Activated CD8-positive, alpha-beta T cell treated with anti-CD3 and anti-CD28 coated beads, Interleukin-2, amount 10 ng/mL, durations not matched to agents 7 days and 5 days (primary cell): ENCODE measurements at places on chromosomes 13 and 19. TPM values are rescaled to one million over a fixed set of nuclear protein-coding genes. Genes with fewer than 3 reads are reported as not detected.

DNA sequence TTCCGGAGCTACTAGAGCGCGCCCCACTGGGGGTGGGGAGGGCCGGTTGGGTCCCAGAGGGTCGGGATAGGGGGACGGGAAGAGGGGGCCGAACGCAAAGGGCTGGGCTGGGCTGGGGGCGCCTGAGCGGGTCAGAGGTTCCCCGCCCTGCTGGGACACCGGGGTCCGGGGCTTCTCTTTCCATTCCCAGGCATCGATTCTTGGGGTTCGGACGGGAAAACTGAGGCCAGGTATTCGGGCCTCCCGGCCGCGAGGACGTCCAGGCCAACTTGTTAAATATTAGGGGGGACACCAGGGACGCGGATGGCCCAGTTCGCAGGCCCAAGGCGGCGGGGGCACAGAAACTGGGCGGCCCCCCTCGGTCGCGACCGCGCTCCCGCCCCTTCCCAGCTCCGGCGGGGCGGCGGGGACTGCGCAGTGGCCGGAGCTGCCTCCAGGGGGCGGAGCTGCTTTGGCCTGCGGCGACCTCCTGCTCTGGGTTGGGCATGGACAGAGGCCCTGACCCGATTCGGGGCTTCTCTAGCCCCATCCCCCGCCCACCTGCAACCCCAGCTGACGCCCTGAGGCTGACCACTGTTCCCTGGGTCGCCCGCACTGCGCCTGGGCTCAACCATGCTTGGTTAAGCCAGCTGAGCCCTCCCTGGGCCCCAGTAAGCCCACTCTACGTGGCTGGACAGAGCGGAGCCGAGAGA is 1.2 kb upstream of the KLF16 start:
- peaks cover 53% of the 10 kb centered on the region for H3K4me1 ChIP-seq
- H3K4me3 ChIP-seq, result peak overlapping the region; percentile 75
- H3K36me3 ChIP-seq, result peaks cover 12% of the 10 kb centered on the region
- H3K27ac ChIP-seq, result peak overlapping the region; percentile 85

DNA sequence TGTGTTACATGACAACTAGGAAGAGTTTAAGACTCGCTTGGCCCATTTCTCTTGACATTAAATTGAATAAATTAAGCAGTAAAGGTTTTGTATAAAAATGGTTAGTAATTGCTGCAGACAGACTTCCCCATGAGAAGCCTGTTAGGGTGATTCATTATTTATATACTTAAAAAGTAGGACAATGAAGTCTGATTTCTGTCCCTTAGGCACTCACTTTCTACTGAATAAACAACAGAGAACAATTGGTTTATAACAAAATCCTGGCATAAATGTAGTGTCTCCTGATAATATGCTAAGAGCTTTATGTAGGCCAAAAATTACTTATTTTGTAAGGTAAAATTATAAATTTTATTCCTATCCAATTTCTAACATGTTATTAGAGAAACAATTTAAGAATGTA is 2138.5 kb upstream of the PCDH20 start:
- no peaks in the 10 kb centered on the region for H3K36me3 ChIP-seq
- no peak overlapping the region for H3K4me3 ChIP-seq
- no peaks in the 10 kb centered on the region for H3K4me1 ChIP-seq
- no peak overlapping the region for H3K27ac ChIP-seq

- no peaks in the 10 kb centered on the region for H3K4me1 ChIP-seq
- no peak for DNase-seq
- no peak overlapping the region for H3K27ac ChIP-seq
- H3K4me3 ChIP-seq, result no peak overlapping the region
- no peaks in the 10 kb centered on the region for H3K36me3 ChIP-seq
Observed at GRCh38 chr13:111021270-111021669, 93.8 kb upstream of the ARHGEF7 start.

DNA sequence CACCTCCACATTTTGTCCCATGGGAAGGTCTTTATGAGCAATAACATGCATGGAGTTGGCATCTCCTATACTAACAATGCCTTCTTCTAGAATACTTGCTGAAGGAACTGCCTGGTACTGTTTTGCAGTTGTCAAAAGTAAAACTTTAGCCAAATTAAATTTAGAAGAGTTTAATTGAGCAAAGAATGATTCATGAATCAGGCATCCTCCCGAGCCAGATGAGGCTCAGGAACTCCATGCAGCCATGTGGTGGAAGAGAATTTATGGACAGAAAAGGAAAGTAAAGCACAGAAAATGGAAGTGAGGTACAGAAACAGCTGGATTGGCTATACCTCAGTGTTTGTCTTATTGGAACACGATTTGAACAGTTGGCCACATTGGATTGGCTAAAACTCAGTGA is 1081.9 kb downstream of the SLITRK1 start:
- no peak overlapping the region for H3K27ac ChIP-seq
- no peaks in the 10 kb centered on the region for H3K27me3 ChIP-seq
- DNase-seq, result no peak
- no peaks in the 10 kb centered on the region for H3K36me3 ChIP-seq
- H3K4me3 ChIP-seq, result no peak overlapping the region

ZNF561 gene
- total RNA-seq, result 23.2 TPM

C1QTNF9B gene
- total RNA-seq, result not detected

PBX4 gene
- 34.1 TPM for total RNA-seq

CYP4F12 gene
- total RNA-seq, result not detected

HIF3A gene
- not detected for total RNA-seq
